ENCODE measurements at places on chromosomes 5 and 9.
A peak's percentile ranks its signal among the peaks of the same experiment; 100 is the strongest.

DNA sequence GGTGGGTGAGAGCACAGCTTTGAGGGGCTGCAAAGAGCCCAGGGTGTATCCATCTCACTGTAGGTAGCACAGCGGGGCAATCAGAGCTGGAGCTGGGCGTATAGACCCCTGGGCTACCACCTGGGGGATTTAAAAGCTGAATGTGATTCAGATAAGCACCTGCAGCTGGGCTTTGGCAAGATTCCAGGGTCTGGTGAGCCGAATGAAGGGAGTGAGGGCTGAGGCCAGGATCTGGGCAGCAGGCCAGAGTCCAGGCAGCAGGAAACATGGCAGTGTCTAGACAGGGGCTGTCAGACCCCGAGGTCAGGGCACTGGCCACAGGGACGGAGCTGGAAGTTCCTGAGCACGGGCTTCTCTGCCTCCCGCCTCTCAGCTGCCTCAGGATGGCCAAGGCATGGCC lies 8.7 kb downstream of the ASS1 start:
- no peak for DNase-seq

GRCh38 chr5:129361441-129362025 lies 98.6 kb upstream of the ADAMTS19 start:
- no peak for DNase-seq

DNA sequence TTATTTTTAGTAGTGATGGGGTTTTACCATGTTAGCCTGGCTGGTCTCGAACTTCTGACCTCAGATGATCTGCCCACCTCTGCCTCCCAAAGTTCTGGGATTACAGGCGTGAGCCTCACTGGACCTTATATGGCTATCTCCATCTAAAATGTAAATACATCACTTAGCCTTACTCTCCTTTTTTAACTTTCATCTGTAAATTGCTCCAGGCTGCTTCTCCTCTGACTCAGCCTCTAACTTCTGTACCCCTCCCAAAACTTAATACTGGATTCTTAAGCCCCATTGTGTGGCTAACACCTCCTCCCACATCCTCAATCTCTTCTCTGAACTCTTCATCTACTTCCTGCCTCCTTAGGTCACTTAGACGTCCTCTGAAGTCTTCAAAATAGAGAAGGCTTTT lies 4.0 kb downstream of the SNX30 start:
- DNase-seq: no peak

DNA sequence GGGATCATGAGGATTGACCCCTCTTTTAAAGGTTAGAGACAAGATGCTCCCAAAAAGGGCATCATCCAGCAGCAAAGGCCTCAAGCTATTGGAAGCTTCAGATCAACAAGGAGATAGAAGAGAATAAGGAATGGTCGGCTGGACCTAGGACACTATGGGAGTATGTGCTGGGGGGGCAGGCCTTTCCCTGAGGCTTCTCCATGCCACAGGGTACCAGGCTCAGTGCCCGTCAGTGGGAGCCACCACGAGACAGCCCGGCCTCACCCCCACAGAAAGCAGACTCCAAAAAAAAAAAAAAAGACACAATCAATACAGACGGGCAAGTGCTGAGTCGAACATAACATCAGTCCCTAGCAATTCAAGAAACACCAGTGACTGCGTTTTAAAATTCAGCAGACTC lies 117.4 kb downstream of the KLHL3 start:
- DNase-seq: no peak

GRCh38 chr9:133130685-133131244 lies 9.7 kb upstream of the RALGDS start:
- no peak for DNase-seq

DNA sequence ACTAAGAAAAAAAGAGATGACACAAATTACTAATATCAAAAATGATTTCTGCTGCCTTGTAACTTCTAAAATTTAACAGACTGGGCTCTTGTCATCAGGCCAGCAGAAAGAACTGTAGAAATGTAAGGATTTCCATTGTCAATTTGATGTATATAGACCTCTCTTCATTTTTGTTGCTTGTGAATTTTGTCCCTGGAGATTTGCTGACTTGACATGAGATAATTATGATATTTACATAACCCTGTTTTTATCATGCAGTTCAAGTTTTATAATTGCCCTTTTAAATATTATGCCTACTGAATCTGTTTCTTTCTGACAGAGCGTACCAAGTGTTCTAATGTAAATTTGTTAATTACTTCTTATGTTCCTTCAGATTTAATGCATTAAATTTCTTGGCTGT lies 23.9 kb downstream of the TMEM215 start:
- DNase-seq: no peak

- DNase-seq: no peak
Observed at GRCh38 chr5:53355931-53356330, 124.5 kb upstream of the FST start.

DNA sequence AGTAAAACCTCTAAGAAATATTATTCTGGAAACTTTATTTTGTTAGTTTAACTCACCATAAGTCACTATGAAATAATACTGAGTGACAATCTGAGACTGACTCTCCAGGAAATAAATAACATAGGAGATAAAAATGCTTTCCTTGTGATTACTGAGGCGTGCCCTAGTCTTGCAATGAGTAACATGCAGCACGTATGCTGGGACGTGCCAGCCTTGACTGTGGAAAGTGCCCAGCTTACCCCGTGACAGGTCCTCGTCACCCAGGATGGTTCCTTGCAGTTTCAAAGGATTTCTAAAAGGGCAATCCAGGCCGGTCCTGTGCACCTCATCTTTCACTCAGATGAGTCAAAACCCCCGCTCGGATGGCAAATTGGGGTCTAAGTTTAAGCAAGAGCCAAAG lies 720.8 kb upstream of the ADAMTS16 start:
- DNase-seq: no peak

- no peak for DNase-seq
Observed at GRCh38 chr5:134129411-134130238, 15.1 kb downstream of the TCF7 start.

- DNase-seq: no peak
Observed at GRCh38 chr5:36796155-36796554, 80.4 kb upstream of the NIPBL start.

DNA sequence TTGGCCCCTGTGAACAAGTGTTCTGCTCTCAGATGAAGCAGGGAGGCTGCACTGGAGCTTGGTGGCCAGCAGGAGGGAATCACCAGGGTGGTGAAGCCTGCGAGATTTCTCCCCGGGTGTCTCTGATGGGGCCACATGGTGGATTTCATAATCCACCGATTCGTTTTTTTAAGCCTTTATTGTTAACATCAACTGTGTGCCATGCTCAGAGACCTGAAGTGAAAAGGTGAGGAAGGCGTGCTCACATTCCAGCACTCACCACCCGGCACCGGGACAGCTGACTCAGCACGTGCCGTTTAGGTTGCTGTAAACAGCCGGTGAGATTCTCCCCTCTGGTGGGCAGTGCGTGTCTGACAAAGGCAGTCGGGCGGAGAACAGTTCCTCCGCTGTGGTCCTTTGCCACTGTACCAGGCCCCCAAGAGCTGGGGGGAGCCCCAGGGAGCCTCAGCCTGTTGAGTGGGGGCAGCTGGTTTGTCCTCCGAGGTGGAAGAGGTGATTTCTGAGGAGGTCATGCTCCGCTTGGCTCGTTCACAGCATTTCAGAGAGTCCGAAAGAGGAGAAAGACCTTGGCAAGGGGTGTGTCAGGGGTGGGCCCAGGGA lies 12.7 kb upstream of the AHRR start:
- no peak for DNase-seq

- no peak for DNase-seq
Observed at GRCh38 chr5:135868681-135869080, 27.0 kb downstream of the IL9 start.

DNA sequence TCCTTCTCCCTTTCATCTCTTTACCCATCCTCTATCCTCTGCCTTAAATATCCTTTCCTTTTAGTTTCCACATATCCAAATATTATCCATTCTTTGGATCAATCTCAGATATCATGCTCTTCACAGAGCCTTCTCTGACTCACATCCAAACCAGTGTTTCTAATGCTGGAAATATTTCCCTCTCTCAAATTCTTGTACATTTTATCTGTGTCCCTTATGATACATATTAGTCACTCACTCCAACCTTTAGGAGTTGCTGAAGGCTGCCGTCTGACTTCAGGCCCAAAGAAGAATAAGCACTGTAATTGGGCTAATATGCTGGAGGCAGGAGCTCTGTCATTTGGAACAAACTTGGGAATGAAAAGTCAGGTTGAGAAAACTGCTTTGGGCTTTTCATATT lies 156.4 kb upstream of the RUSC2 start:
- no peak for DNase-seq

GRCh38 chr5:168836603-168837231 lies 257.5 kb upstream of the PANK3 start:
- no peak for DNase-seq

DNA sequence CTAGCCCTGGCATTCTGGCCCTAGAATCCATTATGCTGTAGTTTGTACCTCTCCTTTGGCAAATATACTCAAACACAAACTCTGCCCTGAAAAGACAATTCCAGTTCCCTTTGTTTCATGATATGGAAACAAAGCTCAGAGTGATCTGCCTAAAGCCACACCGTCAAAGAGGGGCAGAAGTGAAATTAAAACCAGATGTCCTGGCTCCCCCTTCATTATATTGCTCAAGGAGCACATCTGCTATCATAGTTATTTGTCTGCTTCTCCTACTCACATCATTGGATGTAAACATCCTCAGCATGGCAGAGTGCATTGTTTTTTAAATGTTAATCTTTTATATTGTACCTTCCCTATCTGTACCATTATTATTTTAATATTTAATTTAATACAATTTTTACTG lies 266.7 kb upstream of the SMARCA2 start:
- no peak for DNase-seq

DNA sequence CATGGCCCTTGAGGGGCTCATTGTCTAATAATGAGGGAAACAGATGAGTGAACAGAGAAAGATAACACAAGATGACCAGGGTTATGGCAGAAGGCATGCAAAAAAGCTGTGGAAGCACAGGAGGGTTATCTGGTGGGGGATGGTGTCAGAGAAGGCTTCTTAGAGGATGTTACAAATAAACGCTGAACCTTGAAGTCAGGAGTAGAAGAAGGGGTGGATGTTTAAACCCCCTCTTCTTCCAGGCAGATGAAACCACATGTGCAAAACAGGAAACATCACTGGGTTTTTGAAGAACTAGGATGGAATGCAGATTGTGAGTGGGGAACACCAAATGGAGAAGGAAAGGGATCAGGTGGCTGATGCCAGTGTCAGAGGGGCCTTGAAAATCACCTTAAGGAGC lies 41.8 kb upstream of the NR5A1 start:
- no peak for DNase-seq

- DNase-seq: no peak
Observed at GRCh38 chr5:10493884-10494283, 52.2 kb downstream of the ROPN1L start.

DNA sequence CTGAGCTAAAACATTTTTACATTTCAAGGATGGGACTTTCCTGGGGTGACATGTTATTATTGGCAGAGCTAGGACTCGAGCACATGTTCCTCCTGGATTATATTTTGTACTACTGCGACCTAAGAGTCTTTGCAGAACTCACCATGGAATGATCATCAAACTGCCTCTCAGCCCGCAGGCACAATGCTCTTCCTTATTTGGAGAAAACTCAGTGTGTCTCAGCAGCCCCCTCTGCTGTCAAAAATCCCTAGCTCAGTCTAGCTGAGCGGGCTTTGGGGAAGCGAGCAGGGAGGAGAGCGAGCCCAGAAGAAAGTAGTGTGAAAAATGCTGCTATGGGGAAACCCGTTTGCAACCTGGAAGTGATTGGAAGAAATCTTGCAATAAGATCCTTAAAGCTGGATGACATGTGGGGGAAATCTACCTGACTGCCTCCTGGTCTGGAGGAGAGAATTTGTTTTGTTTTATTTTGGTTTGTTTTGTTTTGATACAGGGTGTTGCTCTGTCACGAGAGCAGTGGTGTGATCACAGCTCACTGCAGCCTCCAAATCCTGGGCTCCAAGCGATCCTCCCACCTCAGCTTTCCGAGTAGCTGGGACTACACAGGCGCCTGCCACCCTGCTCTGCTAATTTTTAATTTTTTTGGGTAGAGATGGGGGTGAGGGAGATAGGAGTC lies 89.9 kb upstream of the CLINT1 start:
- DNase-seq: peak; percentile 57

DNA sequence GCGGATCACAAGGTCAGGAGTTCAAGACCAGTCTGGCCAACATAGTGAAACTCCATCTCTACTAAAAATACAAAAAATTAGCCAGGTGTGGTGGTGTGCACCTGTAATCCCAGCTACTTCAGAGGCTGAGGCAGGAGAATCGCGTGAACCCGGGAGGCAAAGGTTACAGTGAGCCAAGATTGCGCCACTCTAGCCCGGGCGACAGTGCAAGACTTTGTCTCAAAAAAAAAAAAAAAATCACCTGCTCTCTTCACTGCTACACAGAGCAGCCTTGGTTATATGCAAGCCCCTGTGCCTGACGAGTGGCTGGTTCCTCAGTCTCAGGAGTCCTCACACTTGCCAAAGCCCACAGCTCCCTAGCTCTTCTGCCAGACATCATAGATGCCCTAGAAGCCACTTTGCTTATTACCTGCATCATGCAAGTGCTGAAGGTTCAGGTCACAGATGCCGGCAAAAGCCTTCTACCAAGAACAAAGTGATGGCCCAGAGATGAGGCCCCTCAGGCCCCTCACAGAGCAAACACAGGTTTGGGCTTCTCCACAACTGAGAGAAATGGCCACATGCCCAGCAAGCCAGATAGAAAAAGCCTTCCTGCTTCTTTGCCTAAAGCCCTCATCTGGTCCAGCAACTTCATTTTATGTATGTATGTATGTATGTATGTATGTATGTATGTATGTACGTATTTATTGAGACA lies 176.4 kb downstream of the AUH start:
- no peak for DNase-seq

All from stimulated activated CD8-positive, alpha-beta memory T cell treated with anti-CD3 and anti-CD28 coated beads, Interleukin-15, amount 100 ng/mL, for 48 hours (primary cell).